ENCODE measurements at places on chromosomes 2 and 18.

GRCh38 chr18:59376351-59376935 is 17.4 kb upstream of the LMAN1 start:
- no peak for DNase-seq
- H3K27ac ChIP-seq, result no peak overlapping the region
- peaks cover 17% of the 10 kb centered on the region for H3K27me3 ChIP-seq
- H3K4me3 ChIP-seq, result no peak overlapping the region
- no peaks in the 10 kb centered on the region for H3K36me3 ChIP-seq

DNA sequence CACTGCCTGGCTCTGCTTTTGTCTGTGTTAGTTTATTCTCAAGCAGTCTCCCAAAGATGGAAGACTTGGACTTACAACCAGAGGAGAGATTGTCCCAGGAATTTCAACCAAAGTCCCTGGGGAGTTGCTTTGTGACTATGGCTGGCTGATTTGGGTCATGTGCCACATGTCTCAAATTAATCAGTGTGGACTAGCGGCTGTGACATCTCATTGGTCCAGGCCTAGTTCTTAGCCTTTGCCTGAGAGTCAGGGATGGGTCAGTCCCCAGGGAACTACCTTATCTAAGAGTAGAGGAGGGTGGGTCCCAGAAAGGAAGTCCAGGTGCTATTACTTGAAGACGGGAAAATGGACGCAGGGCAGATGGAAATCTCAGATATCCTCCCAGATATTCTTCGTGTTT is 217.1 kb downstream of the ACKR3 start:
- no peaks in the 10 kb centered on the region for H3K36me3 ChIP-seq
- H3K4me1 ChIP-seq, result no peaks in the 10 kb centered on the region
- no peak for DNase-seq
- H3K4me3 ChIP-seq, result no peak overlapping the region
- peaks cover 6% of the 10 kb centered on the region for H3K27me3 ChIP-seq

DNA sequence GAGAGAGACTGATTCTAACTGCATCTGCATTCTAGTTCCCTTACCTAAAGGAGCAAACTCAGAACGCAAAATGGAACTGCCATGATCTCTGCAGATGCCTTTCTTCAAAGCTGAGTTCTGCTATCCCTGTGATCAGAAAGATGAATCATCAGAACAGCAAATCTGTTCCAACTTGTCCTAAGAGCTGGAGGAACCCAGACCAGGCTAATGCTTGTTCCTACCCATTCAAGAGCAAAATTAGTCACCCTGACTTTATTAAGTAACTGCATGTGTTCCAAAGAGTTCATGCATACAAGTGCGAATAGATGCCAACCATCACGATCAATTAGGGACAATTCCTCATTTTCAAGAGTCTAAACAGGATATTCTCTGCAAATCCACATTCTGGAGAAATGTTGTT is 46.5 kb downstream of the MBP start:
- peak overlapping the region; percentile 48 for H3K27ac ChIP-seq
- H3K27me3 ChIP-seq, result no peaks in the 10 kb centered on the region
- DNase-seq, result no peak
- peaks cover 17% of the 10 kb centered on the region for H3K36me3 ChIP-seq

GRCh38 chr2:16101196-16101595 is 160.8 kb downstream of the MYCN start:
- no peaks in the 10 kb centered on the region for H3K4me1 ChIP-seq
- H3K4me3 ChIP-seq, result no peak overlapping the region
- H3K27ac ChIP-seq, result no peak overlapping the region
- H3K27me3 ChIP-seq, result no peaks in the 10 kb centered on the region
- no peak for DNase-seq

GRCh38 chr18:61892683-61893308 is at the start of gene RNF152:
TSS of gene RNF152 (minus strand) at chr18:61893007. CDS start at chr18:61816463, 76,544 bp downstream.
- H3K36me3 ChIP-seq, result no peaks in the 10 kb centered on the region
- peaks cover 6% of the 10 kb centered on the region for H3K4me1 ChIP-seq
- H3K4me3 ChIP-seq, result peak within 1 kb of the TSS; percentile 75
- H3K27ac ChIP-seq, result no peak within 1 kb of the TSS

- H3K4me1 ChIP-seq, result peaks cover 38% of the 10 kb centered on the region
- H3K4me3 ChIP-seq, result no peak overlapping the region
- no peak for DNase-seq
- H3K27me3 ChIP-seq, result no peaks in the 10 kb centered on the region
- peaks cover 59% of the 10 kb centered on the region for H3K36me3 ChIP-seq
Measured at GRCh38 chr2:172588931-172589330, 33.0 kb downstream of the PDK1 start.

DNA sequence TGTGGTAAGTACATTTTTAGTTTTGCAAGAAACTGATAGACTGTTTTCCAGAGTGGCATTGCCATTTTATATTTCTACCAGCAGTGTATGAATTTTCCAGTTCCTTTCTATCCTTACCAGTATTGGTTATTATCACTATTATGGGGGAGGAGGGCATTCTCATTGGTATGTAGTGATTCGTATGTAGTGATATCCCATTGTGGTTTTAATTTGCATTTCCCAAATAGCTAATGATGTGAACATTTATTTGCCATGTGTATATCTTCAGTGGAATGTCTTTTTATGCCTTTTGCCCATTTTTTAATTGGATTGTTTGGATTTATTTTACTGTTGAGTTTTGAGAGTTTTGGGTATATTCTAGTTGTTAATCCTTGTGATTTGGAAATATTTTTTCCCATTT is 16.9 kb downstream of the EIF5B start:
- peaks cover 3% of the 10 kb centered on the region for H3K36me3 ChIP-seq
- no peak overlapping the region for H3K27ac ChIP-seq
- no peaks in the 10 kb centered on the region for H3K27me3 ChIP-seq
- H3K4me1 ChIP-seq, result peaks cover 62% of the 10 kb centered on the region
- no peak for DNase-seq

DNA sequence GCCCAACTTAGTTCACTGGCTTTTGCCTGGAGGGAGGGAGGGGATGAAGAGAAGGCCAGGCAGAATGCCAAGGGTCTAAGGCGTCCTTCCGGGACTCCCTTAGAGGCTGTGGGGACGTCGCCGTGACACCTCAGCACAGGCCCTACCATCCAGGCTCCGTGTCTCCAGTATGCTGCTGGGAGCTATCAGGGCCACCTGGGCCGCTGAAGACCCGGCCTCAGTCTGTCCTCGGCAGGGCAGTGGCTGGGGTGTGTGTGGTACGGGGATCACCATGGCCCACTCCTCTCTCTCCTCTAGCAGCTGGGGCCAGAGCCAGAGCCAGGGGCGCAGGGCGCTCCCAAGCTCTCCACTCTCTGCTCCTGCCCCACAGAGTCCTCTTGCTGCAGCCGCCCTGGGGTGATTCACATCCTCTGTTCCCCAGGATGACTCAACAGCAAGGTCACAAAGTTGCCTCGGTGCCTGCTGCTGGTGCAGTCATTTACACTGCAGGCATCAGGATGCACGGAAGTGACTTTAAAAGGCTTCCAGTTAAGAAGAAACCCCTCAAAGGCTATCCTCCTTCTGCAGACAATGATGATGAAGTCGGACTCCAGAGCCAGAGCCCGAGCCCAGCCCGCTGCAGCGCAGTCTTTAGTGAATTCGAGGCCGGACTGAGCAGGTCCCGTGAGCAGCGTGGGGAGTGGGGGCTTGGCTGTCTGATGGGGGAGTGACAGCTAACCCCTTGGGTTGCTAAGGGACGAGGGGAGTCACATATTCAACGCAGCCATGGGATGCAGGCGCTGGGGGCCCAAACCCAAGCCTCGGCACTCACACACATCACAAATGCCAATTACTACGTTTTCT is 31.9 kb downstream of the SNORC start:
- H3K4me3 ChIP-seq, result no peak overlapping the region
- H3K4me1 ChIP-seq, result peaks cover 8% of the 10 kb centered on the region
- H3K27ac ChIP-seq, result no peak overlapping the region

GRCh38 chr2:53785366-53785765 is 1.4 kb downstream of the ASB3 start:
- peak overlapping the region; percentile 95 for H3K4me3 ChIP-seq
- H3K27ac ChIP-seq, result no peak overlapping the region
- no peaks in the 10 kb centered on the region for H3K27me3 ChIP-seq
- H3K4me1 ChIP-seq, result peaks cover 44% of the 10 kb centered on the region
- DNase-seq, result no peak
- peaks cover 6% of the 10 kb centered on the region for H3K36me3 ChIP-seq

GRCh38 chr2:10537522-10538199 is 89.5 kb upstream of the ODC1 start:
- no peaks in the 10 kb centered on the region for H3K36me3 ChIP-seq
- H3K4me3 ChIP-seq, result no peak overlapping the region
- no peak overlapping the region for H3K27ac ChIP-seq
- H3K27me3 ChIP-seq, result peaks cover 5% of the 10 kb centered on the region
- H3K4me1 ChIP-seq, result peaks cover 3% of the 10 kb centered on the region
- DNase-seq, result no peak

GRCh38 chr2:129751409-129751808 is 228.1 kb upstream of the RAB6C start:
- peaks cover 3% of the 10 kb centered on the region for H3K27me3 ChIP-seq
- H3K27ac ChIP-seq, result no peak overlapping the region
- no peak for DNase-seq
- H3K4me3 ChIP-seq, result no peak overlapping the region
- H3K36me3 ChIP-seq, result no peaks in the 10 kb centered on the region

GRCh38 chr2:134457353-134457752 is 203.5 kb downstream of the MGAT5 start:
- H3K4me1 ChIP-seq, result no peaks in the 10 kb centered on the region
- H3K27me3 ChIP-seq, result no peaks in the 10 kb centered on the region
- no peaks in the 10 kb centered on the region for H3K36me3 ChIP-seq
- no peak overlapping the region for H3K4me3 ChIP-seq

GRCh38 chr2:220219371-220219770 is 591.9 kb downstream of the SLC4A3 start:
- no peak overlapping the region for H3K4me3 ChIP-seq
- H3K36me3 ChIP-seq, result no peaks in the 10 kb centered on the region
- H3K27ac ChIP-seq, result no peak overlapping the region
- peaks cover 4% of the 10 kb centered on the region for H3K27me3 ChIP-seq
- DNase-seq, result no peak
- H3K4me1 ChIP-seq, result no peaks in the 10 kb centered on the region

- no peak overlapping the region for H3K27ac ChIP-seq
- H3K4me3 ChIP-seq, result no peak overlapping the region
- no peaks in the 10 kb centered on the region for H3K36me3 ChIP-seq
- H3K27me3 ChIP-seq, result no peaks in the 10 kb centered on the region
- DNase-seq, result no peak
Measured at GRCh38 chr2:230872151-230872967, 7.6 kb downstream of the ITM2C start.

DNA sequence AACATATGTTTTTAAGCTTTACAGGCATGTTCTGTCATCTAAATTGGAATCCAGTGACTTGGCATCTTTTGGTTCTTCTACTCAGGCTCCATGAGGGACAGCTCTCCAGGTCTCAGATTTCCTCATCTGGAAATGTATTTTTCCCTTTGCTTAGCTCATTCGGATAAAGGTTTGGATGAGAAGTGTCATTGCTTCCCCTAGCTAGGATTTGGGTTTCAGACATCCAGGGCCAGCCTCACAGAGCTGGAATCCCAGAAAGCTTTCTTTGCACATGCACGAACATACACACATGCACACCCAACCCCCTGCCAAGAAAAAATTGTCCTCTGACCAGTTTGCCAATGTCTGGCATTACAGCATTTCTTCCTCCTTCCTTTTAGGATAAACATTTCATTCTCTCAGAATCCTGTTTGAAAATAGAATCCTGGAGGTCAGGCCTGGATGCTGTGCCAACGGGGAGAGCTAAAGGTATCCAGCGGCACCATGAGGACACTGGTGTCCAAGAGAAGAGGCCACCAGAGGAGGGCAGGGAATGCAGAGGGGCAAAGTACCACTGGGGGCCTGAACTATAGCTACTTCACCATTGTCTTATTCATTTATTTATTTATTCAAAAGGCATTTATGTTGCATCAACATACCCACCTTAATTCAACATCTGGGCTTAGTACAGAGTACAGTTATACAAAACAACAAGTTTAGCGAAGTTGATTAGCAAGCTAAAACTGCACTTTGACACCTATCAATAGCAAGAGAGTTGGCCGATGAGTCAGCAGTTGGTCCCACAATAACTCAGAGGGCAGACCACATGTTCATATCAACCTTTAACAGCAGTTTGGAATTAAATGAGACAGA is 97.9 kb upstream of the ATL2 start:
- peaks cover 26% of the 10 kb centered on the region for H3K4me1 ChIP-seq
- no peak overlapping the region for H3K27ac ChIP-seq
- H3K27me3 ChIP-seq, result peaks cover 11% of the 10 kb centered on the region
- no peak overlapping the region for H3K4me3 ChIP-seq
- DNase-seq, result peak; percentile 50

DNA sequence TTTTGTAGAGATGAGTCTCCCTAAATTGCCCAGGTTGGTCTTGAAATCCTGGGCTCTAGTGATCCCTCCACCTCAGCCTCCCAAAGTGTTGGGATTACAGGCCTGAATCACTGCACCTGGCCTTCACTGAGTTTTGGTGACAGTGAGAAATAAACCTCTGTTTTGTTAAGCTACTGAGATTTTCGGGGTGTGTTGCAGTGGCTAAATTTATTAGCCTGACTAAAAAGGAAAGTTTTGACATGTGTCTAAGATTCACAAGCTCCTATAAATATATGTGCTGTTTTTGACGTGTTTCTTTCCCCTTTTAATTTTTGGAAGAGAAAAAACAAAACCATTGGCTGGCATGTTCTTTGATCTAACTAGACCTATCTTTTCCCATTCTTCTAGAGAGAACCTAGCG is 190.5 kb upstream of the MC4R start:
- no peak for DNase-seq
- no peaks in the 10 kb centered on the region for H3K27me3 ChIP-seq
- H3K4me3 ChIP-seq, result no peak overlapping the region
- H3K36me3 ChIP-seq, result no peaks in the 10 kb centered on the region

- no peaks in the 10 kb centered on the region for H3K4me1 ChIP-seq
- H3K27me3 ChIP-seq, result peaks cover 4% of the 10 kb centered on the region
- H3K27ac ChIP-seq, result no peak overlapping the region
- H3K4me3 ChIP-seq, result no peak overlapping the region
- DNase-seq, result no peak
Measured at GRCh38 chr18:949724-950631, 45.3 kb downstream of the ADCYAP1 start.

DNA sequence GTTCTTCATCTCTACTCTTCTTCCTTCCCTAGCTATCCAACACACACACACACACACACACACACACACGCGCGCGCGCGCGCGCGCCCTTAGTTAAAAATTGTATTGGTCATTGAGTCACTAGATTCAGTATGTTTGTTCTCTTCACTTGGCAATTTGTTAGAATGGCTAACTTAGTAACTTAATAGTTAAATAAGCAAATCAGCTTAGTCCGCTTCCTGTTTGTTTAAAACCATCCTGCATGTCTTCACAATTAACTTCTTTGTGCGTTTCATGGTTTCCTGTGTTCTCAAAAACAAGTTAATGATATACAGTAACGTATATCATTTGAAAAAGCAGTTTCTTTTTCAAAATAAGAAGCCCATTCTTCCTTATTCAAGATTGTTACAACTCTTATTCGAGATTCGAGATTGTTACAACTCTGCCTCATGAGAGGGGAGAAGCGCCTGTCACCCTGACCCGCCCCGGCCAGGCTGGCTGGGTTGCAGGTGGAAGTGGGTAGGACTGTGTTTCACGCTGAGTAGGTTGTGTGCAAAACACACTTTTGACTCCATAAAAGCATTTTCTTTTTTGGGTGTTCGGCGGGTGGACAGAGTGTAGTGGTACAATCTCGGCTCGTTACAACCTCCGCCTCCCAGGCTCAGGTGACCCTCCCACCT is 9.5 kb upstream of the CNNM3 start:
- peaks cover 11% of the 10 kb centered on the region for H3K4me1 ChIP-seq
- H3K27me3 ChIP-seq, result no peaks in the 10 kb centered on the region
- H3K27ac ChIP-seq, result peak overlapping the region; percentile 41
- H3K4me3 ChIP-seq, result no peak overlapping the region

GRCh38 chr18:51010218-51010617 is 19.8 kb upstream of the SMAD4 start:
- H3K4me1 ChIP-seq, result no peaks in the 10 kb centered on the region
- no peaks in the 10 kb centered on the region for H3K36me3 ChIP-seq
- no peaks in the 10 kb centered on the region for H3K27me3 ChIP-seq
- H3K27ac ChIP-seq, result no peak overlapping the region
- DNase-seq, result no peak
- H3K4me3 ChIP-seq, result no peak overlapping the region
